Left lobe of liver (tissue), 2 donors: ENCODE measurements at places on chromosomes 1 and 21. TPM values are rescaled to one million over a fixed set of nuclear protein-coding genes. Genes with fewer than 3 reads are reported as not detected.

KRTAP13-2 gene
- total RNA-seq, result not detected

GFI1 gene
- total RNA-seq, result 0.38 TPM

RIMKLA gene
- total RNA-seq, result 0.25 TPM

PLA2G2F gene
- not detected for total RNA-seq

KCNJ9 gene
- not detected for total RNA-seq

FNDC5 gene
- 5.4 TPM for total RNA-seq

C1orf94 gene
- total RNA-seq, result not detected

TACSTD2 gene
- total RNA-seq, result 2.2 TPM

CFHR5 gene
- total RNA-seq, result 73.2 TPM

MUTYH gene
- total RNA-seq, result 11.8 TPM

BECN2 gene
- total RNA-seq, result not detected

MAP10 gene
- 1.6 TPM for total RNA-seq

IFNLR1 gene
- 4.5 TPM for total RNA-seq

GPR25 gene
- not detected for total RNA-seq

PLEKHA6 gene
- total RNA-seq, result 28.8 TPM

C1orf116 gene
- 0.55 TPM for total RNA-seq

CHI3L1 gene
- total RNA-seq, result 60.6 TPM

CRYAA gene
- total RNA-seq, result not detected

TOMM20 gene
- 48.7 TPM for total RNA-seq

C8A gene
- total RNA-seq, result 302 TPM

NEXN gene
- total RNA-seq, result 0.68 TPM

RHBG gene
- total RNA-seq, result 2.8 TPM

CD53 gene
- total RNA-seq, result 9.3 TPM

ZNF695 gene
- not detected for total RNA-seq

SLC30A2 gene
- total RNA-seq, result 0.33 TPM

NUP210L gene
- 0.10 TPM for total RNA-seq

CEP170 gene
- total RNA-seq, result 11.3 TPM

FAM177B gene
- total RNA-seq, result not detected

PROK1 gene
- not detected for total RNA-seq

CFHR1 gene
- total RNA-seq, result 675 TPM

DNM3 gene
- total RNA-seq, result 0.40 TPM

HIVEP3 gene
- total RNA-seq, result 2.6 TPM

KIF17 gene
- 1.5 TPM for total RNA-seq

GBP4 gene
- 5.3 TPM for total RNA-seq

MEF2D gene
- 17.5 TPM for total RNA-seq

RASAL2 gene
- 5.3 TPM for total RNA-seq

OR11L1 gene
- total RNA-seq, result not detected

FHAD1 gene
- not detected for total RNA-seq

KRTAP10-1 gene
- not detected for total RNA-seq

CACNA1S gene
- not detected for total RNA-seq

KCNA10 gene
- total RNA-seq, result not detected

RUNX3 gene
- 0.86 TPM for total RNA-seq
